ENCODE measurements at places on chromosomes 5 and 9. TPM values are rescaled to one million over a fixed set of nuclear protein-coding genes. Genes with fewer than 3 reads are reported as not detected.

DNA sequence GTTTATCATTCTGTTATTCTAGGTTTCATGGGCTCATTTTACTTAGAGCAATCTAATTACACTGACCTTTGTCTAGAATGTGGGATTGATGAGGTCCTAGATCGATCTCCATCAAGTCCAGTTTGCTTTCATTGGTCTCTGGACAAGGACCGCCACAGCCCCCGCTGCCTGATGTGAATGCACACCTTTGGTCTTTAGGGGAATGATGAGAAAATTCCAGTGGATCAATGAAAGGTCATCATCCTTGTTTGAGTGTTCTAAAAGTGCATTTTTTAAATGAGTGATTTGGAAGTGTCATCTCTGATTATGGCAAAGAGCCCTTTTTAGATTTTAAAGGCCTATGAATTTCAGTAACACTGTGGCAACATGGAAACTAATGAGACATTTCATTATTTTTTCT lies 2.2 kb upstream of the ANKH start:
- DNase-seq, result no peak

- peak; percentile 92 for DNase-seq
These were observed 33.9 kb downstream of the OLFML2A start for GRCh38 chr9:124810663-124811355.

- peak; percentile 89 for DNase-seq
These were observed 1234.8 kb upstream of the C9orf72 start for GRCh38 chr9:28808042-28808441.

- peak; percentile 86 for DNase-seq
These were observed 39.0 kb downstream of the SHB start for GRCh38 chr9:38029915-38030638.

DNA sequence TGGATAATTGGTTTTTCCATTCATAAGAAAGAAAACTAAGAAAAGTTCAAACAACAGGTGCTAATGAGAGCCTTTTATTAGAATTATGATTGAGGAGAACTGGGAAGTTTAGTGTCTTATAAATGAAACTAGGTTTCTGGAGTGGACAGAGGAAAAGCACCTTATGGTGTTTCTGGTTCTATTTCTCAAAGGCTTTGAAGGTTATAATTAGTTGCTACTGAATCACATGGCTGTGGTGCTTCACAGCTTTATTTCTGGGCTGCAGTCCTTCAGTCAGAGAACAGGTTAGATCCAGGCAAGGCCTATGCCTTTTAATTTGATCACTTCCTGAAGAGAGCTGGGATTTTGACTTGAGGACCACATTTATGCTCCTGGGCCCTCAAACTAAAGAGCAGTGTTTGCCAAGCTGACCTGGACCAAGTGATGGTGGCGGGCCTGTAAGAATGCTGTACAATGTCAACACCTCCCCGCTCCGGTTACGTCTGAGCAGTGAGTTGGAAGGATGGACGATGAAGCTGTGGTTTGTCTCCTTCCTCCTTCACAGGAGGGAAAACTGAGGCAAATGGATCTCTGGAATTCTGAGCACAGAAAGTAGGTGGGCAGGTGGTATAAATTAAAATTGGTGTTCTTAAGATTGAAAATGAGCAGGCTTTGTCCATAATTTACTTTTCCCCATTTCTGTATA lies 56.0 kb downstream of the ZNF462 start:
- DNase-seq, result no peak

DNA sequence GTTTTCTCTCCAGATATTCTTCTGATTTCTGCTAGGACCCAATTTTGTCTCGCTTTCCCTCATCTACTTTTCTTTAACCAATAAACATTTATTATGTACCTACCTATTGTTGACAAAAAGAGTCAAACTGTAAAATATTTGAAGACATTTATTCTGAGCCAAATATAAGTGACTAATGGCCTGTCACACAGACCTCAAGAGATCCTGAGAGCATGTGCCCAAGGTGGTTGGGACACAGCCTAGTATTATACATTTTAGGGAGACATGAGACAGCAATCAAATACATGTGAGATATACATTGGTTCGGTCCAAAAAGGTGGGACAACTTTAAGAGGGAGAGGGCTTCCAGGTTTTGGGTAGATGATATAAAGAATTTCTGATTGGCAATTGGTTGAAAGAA lies 191.8 kb downstream of the NXNL2 start:
- no peak for DNase-seq

DNA sequence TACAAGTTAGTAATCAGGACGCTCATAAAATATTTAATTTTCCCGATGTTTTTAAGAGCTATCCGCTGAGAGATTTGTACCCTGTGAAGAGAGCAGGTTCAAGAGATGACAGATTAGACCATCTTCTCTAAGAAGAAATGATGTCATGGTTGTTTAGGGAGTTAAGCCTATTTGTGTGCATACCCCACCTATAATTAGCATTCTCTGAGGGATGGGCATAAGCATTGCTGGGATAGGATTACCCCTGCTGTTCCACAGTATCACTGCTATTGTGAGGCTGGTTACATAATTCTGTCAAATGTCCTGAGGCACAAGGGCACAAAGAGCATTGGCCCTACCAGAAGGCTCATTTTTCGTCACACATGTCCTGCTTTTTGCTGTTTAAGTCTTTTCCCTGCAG lies 687.0 kb downstream of the CETN3 start:
- no peak for DNase-seq

GRCh38 chr9:130232899-130233586 lies 32.5 kb upstream of the HMCN2 start:
- no peak for DNase-seq

GRCh38 chr5:64339769-64340168 lies 166.0 kb upstream of the RGS7BP start:
- DNase-seq, result no peak

GRCh38 chr9:37033682-37034304 lies at the start of gene PAX5:
TSS of gene PAX5 (minus strand) at chr9:37034268. CDS start at chr9:37034031, 237 bp downstream.
- no peak for DNase-seq

DNA sequence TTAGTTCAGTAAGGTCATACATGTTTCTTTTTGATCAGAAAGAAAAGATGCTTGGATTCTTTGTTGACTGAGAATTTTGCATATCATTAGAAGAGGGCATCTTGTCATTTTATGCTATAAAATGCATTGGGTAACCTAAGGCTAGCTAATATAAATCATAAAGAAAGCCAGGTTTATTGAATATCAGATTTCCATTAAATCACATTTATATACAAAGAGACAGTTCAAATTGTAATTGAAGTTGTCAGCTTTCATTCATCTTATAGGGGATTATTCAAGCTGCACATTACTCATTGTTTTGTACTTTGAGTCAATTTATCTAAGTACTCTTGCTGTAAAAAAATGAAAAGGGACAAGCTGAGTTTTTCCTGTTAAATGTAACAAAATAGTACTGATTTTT lies 259.1 kb upstream of the CDH12 start:
- no peak for DNase-seq

GRCh38 chr9:116450378-116451139 lies 236.5 kb upstream of the TRIM32 start:
- peak; percentile 10 for DNase-seq

DNA sequence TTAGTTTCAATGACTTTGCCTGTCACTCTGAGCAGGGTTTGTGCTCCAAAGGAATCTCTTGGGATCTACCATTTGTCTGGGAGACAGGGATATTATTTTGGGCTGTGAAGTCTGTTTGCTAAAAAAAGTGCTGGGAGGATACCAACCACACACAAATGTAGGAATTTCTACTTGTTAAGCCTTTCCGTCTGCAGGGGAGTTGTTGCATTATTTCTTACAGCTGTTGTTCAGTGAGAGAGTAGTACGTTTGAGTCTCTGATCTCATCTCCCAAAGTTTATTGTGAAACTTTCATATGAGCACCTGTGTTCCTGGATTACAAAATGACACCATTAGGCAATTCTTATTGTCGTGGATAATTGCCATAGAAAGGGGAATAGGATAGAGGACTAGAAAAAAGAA lies 78.3 kb upstream of the SEMA6A start:
- DNase-seq, result peak; percentile 12

DNA sequence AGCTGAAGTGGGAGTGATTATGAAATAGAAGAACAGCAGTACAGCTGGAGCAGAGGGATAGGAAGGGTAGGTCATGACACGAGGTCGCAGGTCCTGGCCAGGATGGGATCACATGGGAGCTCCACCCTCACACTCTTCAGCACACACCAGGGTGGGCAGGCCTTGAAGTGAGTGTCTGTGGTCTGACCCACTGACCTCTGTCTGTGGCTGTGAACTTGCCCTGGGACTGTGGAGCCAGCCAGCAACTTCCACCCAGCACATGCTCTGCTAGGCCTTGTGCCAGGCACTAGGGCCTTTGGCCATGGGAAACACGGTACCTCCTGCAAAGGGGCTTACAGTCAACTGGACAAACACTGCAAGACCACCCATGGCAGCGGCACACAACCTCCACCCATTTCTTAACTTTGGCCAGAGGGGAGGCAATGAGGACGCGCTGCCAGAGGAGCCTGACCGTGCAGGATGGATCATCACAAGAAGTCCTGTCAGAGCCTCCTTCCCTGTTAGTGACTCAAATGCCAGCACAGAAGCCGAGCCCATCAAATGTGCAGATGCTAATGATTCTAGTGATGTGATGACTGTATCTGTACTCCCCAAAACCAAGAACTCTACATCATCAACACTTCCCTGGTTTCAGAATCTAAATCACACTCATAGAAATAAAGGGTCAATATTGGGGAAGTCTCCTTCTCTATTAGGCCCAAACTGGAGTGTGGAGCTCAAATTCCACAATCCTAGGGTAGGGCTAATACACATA lies 113.6 kb downstream of the DPYSL3 start:
- peak; percentile 62 for DNase-seq

GRCh38 chr5:93569300-93570160 lies 11.5 kb downstream of the NR2F1-AS1 start:
- DNase-seq, result no peak

DNA sequence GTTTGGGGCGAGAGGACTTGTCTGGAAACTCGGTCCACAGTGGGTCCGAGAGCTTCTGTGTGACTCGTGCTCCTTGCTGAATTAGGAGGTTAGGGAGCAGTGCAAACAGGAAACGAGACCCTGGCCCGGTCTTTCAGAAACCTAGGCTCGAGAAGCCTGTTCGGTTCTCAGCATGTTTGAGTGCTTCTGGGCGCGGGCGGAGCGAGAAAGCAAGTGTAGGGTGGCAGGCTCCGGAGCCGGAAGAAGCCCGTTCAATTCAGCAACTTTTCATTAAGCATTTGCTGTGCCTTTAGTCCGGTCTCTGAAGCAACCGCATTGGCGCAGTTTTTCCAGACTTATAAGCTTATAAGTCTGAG lies 547 bp downstream of the CLTA start:
- peak; percentile 10 for DNase-seq

- DNase-seq, result peak; percentile 85
These were observed 104.3 kb upstream of the PCSK1 start for GRCh38 chr5:96537386-96537785.

- DNase-seq, result peak; percentile 55
These were observed 154.0 kb downstream of the MCTP1 start for GRCh38 chr5:95130941-95131340.

DNA sequence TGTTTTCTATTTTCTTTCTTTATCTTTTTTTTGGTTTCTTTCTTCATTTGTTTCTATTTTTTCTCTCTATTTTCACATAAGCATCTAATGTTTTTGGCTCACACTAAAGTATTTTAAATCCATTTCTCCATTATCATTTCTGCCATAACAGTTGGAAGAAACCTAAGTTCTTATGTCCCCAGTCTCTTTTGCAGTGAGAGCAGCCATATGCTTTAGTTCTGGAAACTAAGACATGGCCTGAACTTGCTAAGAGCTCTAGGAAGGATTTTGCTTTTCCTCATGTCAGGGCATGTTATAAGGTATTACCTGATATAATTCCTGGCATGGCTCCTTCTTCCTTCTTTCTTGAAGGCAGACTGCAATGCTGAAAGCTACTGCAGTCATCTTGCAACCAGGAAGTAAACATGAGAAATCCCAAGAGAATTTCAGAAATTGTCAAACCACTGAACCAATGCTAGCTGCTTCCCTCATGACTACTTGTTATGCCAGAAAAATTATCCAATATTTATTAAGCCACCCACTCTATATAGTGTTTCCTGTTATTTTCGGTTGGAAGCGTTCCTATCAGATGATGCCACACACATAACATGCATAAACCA lies 171.1 kb downstream of the TAF11L14 start:
- no peak for DNase-seq

- no peak for DNase-seq
These were observed 12.2 kb upstream of the CLPTM1L start for GRCh38 chr5:1356873-1357787.

DNA sequence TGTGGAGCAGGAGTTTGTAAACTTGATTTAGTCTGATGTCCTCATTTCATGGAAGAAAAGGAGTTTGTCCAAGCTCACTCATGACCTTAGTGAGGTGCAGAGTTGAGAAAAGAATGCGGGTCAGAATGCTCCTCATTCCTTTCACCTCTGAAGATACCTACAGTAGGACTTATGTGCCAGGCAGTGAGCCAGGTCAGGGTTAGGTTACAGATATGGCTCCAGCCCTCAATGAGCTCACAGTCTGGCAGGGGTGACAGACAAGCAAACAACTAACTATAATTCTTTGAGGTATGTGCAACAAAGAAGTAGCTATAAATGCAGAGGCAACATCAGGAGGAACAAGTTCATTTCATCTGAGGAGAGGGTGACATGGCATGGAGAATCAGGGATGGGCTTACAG lies 102.5 kb downstream of the SPATA31D1 start:
- no peak for DNase-seq

- DNase-seq, result no peak
These were observed 228.1 kb upstream of the PANK3 start for GRCh38 chr5:168807287-168807686.

DNA sequence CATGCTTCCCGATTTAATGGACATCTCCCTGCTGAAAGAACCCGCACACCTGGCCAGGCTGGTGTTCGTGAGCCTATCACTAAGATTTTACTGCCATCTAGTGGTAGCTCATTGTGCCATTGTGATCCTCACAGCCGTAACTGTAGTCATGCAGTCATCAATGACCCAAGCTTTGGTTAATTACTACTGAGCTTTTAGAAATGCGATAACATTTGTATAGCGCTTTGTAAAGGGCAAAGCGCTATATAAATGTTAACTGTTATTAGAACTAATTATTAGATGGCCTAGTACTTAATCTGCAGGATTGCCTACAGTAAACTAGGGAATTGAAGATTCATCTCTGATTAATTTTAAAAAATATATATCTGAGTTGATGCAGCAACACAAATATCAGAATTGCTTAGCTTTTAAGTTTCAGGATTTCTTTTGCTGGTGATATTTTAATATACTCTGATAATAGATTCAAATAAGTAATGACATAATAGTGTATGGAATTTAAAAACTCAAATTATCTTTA lies 90.2 kb downstream of the HACD4 start:
- DNase-seq, result peak; percentile 61

- DNase-seq, result no peak
These were observed 41.0 kb upstream of the TMEM215 start for GRCh38 chr9:32742296-32742695.

- DNase-seq, result no peak
These were observed 33.2 kb downstream of the KDM3B start for GRCh38 chr5:138385660-138386059.

SMIM33 gene
- total RNA-seq, result not detected

ZFP37 gene
- total RNA-seq, result 4.9 TPM

DNM1 gene
- 0.17 TPM for total RNA-seq

FAM200C gene
- total RNA-seq, result 5.6 TPM

HRCT1 gene
- total RNA-seq, result 2.1 TPM

ADAMTS13 gene
- 2.3 TPM for total RNA-seq

HOMER1 gene
- total RNA-seq, result 7.8 TPM

CATSPER3 gene
- 0.11 TPM for total RNA-seq

BRINP1 gene
- total RNA-seq, result 0.23 TPM

EGFLAM gene
- 22.4 TPM for total RNA-seq

TBC1D13 gene
- 28.1 TPM for total RNA-seq

All from LHCN-M2 (cell line).